Activated T-helper 1 cell treated with anti-CD3 and anti-CD28 coated beads, Interleukin-2, amount 50 U/mL, for 16 hours (primary cell): ENCODE measurements at places on chromosomes 13 and 19.

- peak; percentile 9 for DNase-seq
These were observed 1.0 kb upstream of the RPS5 start for GRCh38 chr19:58385891-58386575.

- DNase-seq, result no peak
These were observed 4.8 kb downstream of the SYT5 start for GRCh38 chr19:55175117-55175867.

DNA sequence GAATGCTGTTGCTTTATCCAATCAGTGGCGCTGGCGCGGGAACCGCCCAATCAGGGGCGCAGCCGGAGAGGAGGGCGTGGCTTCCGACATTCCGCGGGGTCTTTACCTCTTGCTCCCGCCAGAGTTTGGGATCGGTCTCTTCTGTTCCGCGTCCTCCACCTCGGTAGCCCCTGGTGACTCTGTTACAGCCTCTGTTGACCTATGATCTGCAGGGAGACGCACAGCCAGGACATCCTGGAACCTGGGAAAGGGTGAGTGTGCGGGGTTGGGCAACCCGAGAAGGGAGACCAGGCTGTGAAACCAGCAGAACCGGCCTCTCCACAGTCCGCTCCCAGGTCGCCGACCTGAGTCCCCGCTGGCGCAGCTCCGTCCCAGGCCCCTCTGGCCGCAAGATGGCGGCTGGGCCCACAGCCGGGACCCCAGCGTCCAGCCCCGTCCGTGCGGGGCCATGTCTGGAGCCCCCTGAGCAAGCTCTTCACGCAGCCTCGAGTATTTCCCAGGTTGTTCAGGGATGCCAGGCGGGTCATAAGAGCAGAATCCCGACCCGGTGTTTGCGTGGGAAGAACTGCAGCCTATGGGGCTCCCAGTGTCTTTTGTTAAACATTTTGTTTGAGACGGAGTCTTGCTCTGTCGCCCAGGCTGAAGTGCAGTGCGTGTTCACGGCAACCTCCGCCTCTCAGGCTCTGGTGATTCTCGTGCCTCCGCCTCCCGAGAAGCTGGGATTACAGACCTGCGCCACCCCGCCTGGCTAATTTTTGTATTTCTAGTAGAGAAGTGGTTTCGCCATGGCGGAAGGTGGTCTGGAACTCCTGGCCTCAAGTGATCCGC is 4.4 kb upstream of the ZNF681 start:
- DNase-seq, result peak; percentile 76

GRCh38 chr19:367963-368629 is 23.5 kb upstream of the MIER2 start:
- DNase-seq, result no peak

DNA sequence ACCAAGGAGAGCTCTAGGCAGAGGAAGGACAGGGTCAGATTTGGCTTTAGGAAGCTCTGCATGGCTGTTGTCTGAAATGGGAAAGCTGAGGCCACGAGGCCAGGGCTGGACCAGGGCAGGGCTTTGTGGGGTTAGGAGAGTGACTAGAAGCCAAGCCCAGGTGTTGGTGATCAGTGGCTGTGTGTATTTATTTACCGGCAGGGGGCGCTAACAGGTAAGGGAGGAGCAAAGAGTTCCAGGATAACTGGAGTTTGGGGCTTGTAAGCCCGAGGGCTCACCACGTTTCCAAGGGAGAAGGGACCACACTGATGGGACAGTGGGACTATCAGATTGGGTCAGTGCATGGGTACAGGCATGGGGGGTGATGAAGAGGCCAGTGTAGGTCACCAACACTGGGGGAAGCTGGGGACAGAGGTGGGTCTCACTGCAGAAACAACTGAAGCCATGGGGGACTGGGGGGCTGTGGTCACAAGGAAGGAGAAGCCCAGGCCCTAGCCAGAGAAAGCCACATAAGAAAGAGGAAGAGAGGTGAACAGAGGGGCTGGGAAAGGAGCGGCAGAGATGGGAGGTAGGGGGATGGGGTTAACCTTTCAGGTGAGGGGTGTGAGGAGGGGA is 3.9 kb downstream of the TMEM147 start:
- no peak for DNase-seq

GRCh38 chr13:79936368-79937136 is 404.4 kb downstream of the SPRY2 start:
- DNase-seq, result no peak

DNA sequence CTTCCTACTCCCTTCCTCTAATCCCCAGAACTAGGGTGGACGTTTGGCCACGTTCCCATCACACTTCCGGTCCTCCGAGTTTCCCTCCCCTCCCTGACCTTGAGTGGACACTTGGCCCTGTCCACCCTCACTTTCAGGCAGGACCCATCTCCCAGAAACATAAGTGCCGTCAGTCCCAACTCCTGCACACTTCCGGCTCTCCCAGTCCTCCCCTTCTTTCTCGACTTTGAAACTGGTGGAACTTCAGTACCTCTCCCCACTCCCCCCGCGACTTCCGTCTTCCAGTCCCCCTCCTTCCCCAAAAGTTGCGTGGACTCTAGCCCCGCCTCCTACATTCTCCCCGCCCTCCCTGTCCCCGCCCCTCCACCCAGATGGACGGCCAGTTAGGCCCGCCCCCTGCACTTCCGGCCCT is 278 bp upstream of the ZNF274 start:
- peak; percentile 72 for DNase-seq

GRCh38 chr13:19266979-19267378 is 85.4 kb upstream of the TUBA3C start:
- DNase-seq, result no peak

- no peak for DNase-seq
These were observed 2.6 kb downstream of the TUBA3C start for GRCh38 chr13:19178901-19179593.

GRCh38 chr13:91119643-91120042 is 227.8 kb upstream of the MIR17HG start:
- DNase-seq, result no peak
